Activated T-helper 9 cell treated with anti-CD3 and anti-CD28 coated beads, Interleukin-2, amount 50 U/mL, for 16 hours (primary cell): ENCODE measurements at places on chromosomes 13 and 19.

DNA sequence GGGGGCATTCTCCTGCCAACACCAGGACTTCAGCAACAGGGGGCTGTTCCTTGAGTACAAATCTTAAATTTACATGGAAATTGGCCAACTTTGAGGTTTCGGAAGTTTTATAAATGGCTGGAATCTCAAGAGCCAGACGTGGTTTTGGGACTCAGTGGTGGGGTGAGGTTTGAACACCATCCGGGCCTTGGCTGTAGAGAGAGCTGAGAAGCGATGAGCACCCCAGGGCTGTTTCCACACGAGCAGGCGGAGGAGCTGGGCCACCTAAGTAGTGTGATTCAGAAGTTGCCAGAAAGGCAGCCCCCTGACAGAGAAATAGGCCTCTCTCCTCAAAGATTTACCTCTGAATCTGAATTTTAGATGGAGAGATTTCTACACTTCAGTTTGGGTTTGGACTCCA, 89.0 kb downstream of the FGF9 start:
- DNase-seq: no peak

DNA sequence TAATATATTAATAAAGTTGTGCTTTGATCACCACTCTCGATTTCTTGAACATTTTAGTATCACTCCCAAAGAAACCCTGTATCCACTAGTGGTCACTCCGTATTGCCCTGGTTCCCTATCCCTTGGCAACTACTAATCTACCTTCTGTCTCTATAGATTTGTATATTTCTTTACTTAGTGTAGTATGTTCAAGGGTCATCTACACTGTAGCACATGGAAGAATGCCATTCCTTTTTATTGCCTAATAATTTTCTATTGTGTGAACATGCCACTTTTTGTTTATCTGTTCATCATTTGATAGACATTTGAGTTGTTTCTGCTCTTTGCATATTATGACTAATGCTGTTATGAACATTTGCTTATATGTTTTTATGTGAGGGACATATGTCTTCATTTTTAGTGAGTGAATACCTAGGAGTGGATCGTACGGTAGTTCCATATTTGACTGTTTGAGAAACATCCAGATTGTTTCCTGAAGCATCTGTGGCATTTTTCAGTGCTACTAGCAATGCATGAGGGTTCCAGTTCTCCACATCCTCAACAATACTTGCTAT, 254.0 kb downstream of the GPC6 start:
- DNase-seq: no peak

- DNase-seq: peak; percentile 90
These were observed at the start of gene SIPA1L3 for GRCh38 chr19:37906869-37907734. SIPA1L3 (plus strand) TSS chr19:37907208; CDS start chr19:38081566, 174,358 bp downstream.

- DNase-seq: no peak
These were observed 18.3 kb downstream of the PRKD2 start for GRCh38 chr19:46698395-46699321.

GRCh38 chr13:108345016-108345415, 75.5 kb downstream of the TNFSF13B start:
- no peak for DNase-seq

- peak; percentile 15 for DNase-seq
These were observed 1.2 kb downstream of the SEMA6B start for GRCh38 chr19:4557971-4558941.

GRCh38 chr13:24270639-24271141, 38.7 kb upstream of the C1QTNF9 start:
- DNase-seq: peak; percentile 42

DNA sequence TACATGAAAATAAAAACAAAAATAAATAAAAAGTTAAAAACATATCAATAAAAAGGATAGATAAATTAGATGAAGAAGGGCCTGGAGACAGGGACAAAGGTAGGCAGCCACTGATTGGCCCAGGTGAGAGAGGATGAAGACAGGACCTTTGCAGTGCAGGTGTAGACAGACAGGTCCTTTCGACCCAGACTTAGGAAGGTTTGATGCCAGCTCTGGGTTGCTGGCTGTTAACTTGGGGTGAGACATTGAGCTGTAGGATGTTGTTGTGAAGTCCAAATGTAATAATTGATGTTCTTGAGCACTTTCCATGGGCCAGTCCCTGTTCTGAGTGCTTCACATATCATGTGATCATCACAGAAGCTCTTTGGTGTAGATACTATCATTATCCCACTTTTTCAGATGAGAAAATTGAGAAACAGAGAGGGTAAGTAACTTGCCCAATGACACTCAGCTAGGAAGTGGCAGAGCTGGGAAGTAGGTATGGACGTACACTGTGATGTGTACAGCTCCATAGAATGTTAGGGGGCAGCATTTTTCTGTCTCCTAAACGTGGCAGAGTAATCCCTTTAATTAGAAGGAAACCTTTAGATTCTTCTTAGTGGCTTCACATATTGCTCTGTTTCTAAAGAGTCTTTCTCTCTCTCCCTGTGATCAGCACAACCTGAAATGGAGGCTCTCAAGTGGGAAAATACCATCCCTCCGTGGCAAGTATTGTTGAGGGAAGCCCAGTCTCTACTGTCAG, 76.0 kb upstream of the STK24 start:
- no peak for DNase-seq

GRCh38 chr13:42696191-42696590, 85.2 kb upstream of the FAM216B start:
- no peak for DNase-seq

DNA sequence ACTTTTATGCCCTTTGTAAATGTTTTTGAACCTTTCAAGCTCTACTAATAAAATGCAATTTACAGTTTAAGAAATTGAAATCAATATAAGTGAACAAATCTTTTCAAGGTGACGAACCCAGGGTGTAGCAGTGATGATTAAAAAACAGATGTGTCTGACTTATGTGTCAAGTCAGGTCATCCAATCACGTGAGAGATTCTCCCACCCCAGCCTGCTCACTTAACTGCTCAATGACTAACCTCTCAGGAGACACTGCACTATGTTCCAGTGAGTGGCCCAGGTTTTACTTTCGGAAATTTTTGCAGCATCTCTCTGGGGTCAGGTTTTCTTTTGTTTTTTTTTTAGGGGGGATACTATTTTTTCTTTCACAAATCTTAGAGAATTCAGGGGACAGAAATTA, 60.7 kb downstream of the ZNF429 start:
- DNase-seq: no peak

DNA sequence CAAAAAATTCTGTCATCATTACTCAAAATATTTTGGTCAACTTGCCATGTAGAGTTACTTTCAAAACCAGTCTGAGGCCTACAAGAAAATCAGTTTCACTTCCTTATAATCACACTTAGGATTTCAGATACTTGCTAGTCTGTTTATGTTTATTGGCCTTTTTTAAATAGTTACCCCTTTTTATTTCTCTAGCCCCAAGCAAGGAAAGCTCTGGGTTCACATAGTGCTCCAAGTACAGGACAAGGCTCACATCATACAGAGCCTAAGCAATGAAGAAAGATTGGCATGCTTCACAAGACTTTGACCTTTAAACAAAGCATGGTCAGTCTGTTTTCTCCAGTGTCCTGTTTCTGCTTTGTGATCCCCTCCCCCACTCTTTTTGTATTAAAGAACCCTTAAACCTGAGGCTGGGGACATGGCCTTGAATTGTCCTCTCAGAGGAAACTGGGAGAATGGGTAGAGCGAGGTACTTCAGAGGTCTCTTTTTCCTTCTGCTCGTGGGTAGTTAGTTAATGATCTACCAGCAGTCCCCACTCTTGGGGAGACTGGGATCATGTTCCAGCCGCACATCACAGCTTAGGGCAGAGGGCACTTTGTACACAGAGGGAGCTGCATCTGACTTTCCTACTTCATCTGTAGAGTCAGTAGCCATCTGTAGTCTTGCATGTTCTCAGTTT, 30.7 kb downstream of the CEACAM1 start:
- DNase-seq: no peak

- DNase-seq: no peak
These were observed 427 bp downstream of the PLPPR3 start for GRCh38 chr19:821231-821824.

GRCh38 chr13:45166858-45167257, 34.0 kb downstream of the KCTD4 start:
- no peak for DNase-seq

GRCh38 chr19:29576761-29577648, 29.1 kb upstream of the POP4 start:
- DNase-seq: peak; percentile 12

GRCh38 chr13:42239644-42240043, 32.3 kb upstream of the AKAP11 start:
- DNase-seq: no peak
